Activated CD4-positive, alpha-beta T cell treated with anti-CD3 and anti-CD28 coated beads, Interleukin-2, Interleukin-4, amounts not matched to agents 100 ng/mL and 50 ng/mL, durations not matched to agents 16 hours and 8 hours (primary cell): ENCODE measurements at places on chromosomes 3 and 15.

DNA sequence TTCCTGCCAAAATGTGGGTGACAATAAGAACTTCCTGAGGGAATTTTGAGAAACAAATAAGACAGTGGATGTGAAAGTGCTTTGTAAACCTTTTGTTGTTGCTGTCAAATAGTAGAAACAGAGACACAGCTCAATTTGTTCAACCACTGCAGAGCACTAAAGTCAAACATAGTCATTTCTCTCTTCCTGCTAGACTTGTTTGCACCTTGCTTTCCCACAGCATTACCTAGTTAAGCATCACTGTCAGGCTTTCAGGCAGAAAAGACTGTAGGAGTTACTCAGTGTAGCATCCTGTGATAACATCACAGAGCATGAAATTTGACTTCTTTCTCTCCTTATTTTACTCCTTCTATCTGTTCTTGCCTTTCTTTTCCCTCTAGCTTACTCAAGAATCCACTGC is 27.1 kb downstream of the SLC12A1 start:
- DNase-seq = no peak

DNA sequence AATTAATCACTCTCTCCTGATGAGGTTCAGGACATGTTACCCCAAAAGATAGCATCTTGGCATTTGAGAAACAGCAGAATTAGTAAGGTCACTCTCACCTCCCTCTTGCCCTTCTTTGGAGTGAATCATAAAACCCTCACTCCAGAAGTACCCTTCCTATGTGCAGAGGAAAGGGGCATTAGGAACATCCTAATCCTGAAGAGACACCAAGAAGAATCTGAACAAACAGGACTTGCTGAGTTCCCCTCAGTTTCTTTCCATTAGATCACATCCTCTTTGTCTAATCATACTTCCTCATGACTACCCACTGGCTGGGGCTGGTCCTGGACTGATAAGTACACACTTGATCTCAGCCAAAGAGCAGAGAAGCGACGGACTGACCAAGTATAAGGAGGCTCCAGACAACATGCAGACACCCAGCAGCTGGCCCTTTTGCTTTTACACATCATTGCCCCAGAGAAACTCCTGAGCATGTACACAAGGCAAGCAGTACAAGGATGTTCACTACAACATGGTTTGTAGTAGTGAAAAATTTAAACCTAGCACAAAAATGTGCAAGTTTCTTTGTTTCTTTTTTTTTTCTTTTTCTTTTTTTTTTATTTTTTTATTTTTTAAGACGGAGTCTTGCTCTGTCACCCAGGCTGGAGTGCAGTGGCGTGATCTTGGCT is 15.0 kb upstream of the TM6SF1 start:
- DNase-seq = no peak

- DNase-seq = no peak
Observed at GRCh38 chr3:159751146-159751545, 237.5 kb upstream of the IL12A start.

- DNase-seq = no peak
Observed at GRCh38 chr3:102608875-102609274, 174.1 kb downstream of the ZPLD1 start.

DNA sequence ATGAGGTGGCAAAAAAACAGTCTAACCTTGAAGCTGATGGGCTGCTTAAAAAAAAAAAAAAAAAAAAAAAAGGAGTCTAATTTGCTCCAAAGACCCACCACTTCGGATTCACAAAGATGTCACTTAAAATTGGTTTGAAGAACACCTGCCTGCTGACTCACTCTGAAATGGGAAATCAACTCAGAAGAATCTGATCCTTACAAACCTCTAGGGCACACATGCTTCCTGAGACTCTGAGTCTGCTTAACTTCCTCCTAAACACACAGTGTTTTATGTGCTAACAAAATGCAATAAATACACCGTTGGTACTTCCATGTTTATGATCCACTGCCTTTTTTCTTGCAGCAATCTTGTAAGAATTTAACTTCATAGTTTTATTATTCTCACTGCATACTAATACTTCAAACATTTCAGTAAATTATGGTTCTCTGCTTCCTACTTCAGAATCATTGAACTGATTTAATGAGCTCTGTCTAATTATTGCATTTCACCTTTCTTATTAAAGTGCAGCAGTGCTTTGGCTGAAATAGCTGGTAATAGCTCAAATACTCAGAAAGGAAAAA is 73.0 kb upstream of the FRMD4B start:
- no peak for DNase-seq

DNA sequence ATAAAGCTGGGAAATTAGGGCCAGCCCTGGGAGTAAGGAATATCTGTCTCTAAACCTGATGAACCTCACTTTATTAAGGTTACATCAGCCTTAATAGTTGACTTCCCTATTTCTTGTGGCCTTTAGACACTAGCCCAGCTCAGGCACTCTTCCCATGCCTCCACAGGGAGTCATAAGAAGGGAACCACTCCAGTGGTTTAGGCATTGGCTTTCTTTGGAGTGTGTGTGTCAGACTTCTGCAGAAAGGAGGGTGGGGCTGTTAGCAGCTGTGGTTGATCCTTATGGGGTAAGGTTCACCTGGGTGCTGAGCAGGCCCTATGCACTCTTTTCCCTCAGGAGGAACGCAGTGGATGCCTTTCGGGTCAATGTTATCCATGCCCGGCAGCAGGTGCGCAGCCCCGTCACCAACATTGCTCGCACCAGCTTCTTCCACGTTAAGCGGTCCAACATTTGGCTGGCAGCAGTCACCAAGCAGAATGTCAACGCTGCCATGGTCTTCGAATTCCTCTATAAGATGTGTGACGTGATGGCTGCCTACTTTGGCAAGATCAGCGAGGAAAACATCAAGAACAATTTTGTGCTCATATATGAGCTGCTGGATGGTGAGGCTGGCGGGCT is 4.0 kb downstream of the AP2M1 start:
- DNase-seq = no peak

GRCh38 chr3:4703054-4703480 is 209.9 kb downstream of the ITPR1 start:
- DNase-seq = no peak

DNA sequence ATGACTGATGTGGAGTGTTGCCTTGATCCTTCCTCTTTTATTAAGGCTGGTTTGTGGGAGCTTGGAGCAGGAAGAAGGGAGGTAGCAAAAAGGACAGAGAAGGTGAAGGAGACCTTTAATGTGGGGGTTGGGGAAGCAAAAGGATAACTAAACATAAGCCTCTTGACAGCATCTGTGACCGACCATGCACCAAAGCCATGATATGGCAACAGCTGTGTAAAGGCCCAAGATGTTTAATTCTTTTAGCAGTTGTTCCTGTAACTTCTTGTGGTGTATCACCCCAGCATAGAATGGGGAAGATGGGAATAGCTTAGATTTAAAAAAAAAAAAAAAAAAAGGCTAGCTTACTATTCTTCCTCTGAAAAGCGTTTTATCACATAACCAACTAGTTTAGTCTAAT is 194.7 kb downstream of the KLHL25 start:
- no peak for DNase-seq
